ENCODE measurements at places on chromosomes 16 and 17.

DNA sequence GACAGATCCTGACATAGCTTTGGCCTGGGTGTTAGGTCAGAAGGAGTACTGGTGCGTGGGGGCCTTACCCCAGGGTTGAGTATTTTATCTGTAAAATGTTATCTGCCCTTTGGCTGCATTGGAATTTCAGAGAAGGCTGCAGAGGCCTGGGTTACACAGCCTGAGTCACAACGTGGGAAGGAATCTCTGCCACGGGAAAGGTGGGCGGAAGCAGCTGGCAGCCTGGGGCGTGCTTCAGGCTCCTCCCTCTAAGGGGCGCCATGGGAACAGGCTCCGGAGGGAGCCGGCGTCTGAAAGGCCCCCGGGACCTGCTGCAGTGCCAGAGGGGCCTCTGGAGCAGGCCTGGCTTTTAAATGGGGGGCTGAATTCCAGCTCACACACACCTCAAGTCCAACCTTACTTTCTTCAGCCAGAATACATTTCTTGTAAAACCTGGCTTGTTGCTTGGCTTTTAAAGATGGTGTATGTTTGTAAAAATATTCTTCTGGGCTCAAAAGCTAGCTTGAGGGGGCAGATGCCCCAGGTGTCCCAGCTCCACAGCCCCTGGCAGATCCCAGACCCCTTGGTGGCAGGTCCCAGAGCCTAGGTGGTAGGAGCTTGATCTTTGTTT lies 142.2 kb downstream of the RAB11FIP4 start:
- DNase-seq = peak; percentile 60

DNA sequence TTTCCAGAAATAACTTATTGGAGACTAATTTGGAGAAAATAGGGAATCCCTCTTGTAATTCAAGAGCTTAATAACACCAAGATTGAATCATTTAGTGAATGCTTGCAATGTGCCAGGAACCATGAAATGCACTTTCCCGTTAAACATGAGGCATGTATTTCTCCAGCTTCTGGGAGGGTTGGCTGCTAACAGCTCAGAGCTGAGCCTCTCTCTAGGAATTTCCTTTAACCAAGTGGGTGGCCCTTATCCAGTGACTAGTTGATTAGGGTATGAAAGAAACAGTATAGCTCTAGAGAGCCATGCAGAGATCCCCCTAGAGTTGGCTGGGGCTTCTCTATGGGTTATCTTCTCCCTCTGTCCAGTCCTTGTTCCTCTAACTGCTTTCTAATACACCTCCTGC lies 356.4 kb upstream of the GOT2 start:
- peak; percentile 31 for DNase-seq

- DNase-seq = no peak
Measured at GRCh38 chr17:61330174-61331150, 69.2 kb upstream of the TBX2 start.

DNA sequence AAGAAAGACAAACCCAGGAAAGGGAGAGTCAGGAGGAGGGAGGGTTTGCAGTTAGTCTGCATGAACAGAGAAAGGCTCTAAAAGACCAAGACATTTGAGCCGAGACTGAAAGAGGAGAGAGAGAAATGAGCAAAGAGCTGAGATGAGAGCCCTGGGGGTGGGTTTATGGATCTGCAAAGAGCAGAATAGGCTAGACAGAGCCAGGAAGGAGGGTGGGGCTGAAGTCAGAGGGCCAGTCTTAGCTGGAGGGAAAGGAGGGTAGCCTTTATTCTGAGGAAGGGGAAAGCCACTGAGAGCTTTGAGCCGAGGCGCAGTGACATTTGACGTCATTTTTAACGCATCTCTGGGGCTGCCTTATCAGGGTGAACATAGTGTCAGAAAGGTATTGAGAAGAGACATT lies 85.7 kb upstream of the CDH13 start:
- DNase-seq = no peak

GRCh38 chr17:1108765-1109605 lies 70.8 kb downstream of the ABR start:
- peak; percentile 59 for DNase-seq

- no peak for DNase-seq
Measured at GRCh38 chr17:78154903-78155811, 9.0 kb downstream of the C17orf99 start.

DNA sequence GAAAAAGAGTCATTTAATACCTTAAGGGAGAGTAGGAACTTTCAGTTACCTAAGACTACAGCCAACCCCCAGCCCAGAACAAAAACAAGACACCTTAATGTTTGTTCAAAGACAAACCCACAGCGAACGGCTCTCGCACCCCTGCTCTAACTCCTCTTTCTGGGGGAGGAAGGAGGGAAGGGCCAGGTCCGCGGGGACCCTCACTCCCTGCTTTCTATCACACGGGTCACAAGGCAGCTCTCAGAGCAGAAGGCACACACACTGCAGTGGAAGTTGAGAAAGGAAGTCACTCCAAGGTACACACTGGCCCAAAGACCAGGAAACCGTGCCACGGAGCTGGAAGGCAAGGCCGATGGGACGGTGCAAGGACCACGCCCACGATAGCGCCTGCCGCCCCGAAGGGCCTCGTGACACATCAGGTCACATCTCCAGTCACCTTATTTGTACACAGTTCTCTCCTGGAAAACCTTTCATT lies 10.0 kb downstream of the LITAFD start:
- DNase-seq = no peak

GRCh38 chr16:73171380-73171779 lies 123.5 kb upstream of the ZFHX3 start:
- peak; percentile 14 for DNase-seq
